Activated naive CD4-positive, alpha-beta T cell (primary cell): ENCODE measurements at places on chromosomes 12 and 14.

DNA sequence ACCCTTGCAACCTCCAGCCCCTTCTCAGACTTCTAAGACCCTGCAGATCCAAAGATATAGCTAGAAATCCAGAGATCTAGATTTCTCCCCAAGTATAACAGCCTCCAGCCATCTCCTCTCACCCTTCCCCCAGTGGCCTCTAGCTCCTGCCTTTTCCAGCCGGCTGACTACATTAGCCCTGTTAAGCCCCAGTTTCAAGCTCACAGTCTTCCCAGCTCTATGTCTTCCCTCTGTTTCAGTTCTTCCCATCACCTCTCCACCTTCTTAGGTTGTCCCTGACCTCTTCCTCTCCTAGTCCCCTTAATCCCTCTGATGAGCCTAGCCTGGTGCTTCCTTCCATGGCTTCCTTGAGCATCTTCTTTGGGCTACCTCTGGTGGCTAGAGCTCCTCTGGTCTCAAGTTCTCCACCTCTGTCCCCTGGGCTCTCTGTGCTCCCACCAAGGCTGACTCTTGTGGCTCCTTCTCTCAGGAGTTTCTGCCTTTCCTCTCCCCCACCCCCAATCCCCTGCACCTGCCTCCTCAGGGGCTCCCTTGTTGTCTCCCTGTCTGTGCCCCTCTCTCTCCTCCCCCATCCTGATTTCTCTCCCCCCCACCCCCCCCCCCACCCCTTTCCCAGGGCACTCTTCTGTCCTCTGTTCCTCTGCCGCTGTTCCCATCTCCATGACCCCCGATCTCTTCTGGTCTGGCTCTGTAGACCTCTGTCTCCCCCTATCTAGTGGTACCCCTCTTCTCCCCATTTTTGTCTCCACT, 816 bp upstream of the GDF11 start:
- no peak for DNase-seq

DNA sequence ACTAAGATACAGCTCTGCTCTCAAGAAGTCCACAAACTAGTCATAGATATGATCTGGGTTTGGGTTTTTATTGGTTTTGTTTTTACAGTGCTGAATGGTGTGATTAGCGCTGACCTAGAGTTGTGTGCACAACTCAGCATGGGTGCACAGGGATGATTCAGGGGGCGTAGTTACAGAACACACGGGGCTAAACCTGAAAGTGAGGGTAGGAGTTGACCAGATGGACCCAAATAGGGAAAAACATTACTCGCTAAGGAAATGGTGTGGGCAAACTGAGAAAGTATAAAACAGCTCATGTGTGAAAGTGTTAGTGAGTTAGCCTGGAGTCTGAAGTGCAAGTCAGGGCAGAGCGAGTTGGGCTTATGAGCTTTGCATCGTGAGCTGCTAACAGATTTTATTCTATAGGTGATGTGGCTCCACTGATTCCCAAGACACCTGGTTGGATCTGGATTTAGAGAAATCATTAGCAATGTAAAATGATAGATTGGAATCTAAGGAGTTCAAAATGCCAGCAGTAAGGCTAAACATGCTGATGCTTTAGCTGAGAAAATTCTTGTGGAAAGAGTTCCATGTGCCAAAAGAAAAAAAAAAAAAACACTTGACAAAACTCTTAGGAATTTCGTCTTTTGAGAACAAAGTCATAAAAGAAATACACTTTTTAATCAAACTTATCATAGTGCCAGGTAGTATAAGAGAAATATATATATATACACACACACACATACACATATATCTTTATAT, 134.9 kb downstream of the SLC5A8 start:
- DNase-seq = no peak

DNA sequence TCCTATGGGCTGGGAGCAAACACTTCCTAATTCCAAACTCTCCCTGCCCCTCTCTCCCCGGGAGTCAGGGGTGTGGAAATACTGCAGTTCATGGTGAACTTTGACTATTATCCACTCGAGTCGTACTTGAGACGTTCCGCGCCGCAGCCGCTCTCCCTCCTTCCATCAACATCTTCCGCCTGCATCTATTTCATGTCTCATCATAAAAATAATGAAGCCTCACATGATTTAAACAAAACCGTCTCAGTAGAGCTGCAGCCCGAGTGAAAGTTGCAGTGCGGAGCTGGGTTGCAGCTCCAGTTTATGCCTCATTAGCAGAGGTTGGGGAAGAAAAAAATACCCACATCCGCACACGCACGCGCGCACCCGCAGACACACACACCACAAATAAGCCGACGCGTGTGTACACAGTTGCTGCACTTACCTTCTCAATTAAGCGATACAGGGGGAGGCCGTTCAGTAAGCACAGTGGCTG, 283 bp downstream of the LMO3 start:
- DNase-seq = no peak

DNA sequence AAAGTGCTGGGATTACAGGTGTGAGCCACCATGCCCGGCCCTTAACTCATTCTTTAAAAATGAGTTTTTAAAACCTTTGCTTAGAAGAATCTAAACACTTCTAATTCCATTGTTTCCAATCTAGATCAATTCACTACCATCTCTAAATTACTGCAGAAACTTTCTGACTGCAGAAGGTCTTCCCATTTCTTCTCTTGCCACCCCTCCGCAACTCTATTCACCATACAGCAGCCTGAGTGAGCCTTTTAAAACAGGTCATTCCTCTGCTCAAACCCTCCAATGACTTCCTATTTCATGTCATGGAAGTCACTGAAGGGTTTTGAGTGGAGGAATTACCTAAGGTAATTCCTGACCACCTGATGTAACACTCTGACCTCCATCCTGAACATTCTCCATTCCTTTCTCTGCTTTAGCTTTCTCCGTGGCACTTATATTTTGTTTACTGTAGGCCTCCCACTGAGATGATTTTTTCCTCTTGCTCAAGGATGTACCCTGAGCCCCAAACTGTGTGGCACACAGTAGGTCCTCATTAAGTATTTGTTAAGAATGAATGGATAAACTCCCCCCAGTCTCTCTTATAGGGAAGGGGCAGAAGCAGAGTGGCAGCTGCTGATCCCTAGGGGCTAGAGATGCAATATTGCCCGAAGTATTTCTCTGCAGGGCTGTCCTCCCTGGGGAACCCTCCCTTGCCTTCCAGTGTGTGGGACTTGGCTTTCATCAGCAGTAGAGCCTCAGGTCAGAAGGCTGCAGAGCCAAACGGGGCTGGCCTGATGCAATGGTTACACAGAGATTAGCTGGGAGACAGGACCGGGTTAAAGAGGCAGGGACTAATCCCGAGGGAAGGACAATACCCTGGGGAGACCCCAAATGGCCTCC, 1.2 kb downstream of the DDIT3 start:
- DNase-seq = no peak

DNA sequence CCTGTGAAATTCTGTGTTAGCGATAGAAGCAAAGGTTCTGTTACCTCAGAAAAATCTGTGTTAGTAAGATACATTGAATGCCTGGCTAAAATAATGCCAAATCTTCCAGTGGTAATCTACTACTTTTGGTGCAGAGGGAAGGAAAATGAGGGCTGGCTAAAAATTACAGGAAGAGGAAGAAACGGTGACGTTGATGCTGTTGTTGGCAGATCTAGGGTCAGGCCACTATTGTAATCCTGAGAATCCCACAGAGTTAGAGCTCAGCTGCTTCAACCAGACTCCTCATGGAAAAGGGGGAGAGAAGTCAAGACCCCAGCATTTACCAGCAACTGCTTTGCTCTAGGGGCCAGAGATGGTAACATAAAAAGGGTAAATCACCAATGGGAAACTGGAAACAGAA, 145.1 kb downstream of the PPM1H start:
- no peak for DNase-seq

- DNase-seq = no peak
These were observed 117.5 kb downstream of the UNC79 start for GRCh38 chr14:93548102-93548843.
